ENCODE measurements at places on chromosomes 11 and 22.

DNA sequence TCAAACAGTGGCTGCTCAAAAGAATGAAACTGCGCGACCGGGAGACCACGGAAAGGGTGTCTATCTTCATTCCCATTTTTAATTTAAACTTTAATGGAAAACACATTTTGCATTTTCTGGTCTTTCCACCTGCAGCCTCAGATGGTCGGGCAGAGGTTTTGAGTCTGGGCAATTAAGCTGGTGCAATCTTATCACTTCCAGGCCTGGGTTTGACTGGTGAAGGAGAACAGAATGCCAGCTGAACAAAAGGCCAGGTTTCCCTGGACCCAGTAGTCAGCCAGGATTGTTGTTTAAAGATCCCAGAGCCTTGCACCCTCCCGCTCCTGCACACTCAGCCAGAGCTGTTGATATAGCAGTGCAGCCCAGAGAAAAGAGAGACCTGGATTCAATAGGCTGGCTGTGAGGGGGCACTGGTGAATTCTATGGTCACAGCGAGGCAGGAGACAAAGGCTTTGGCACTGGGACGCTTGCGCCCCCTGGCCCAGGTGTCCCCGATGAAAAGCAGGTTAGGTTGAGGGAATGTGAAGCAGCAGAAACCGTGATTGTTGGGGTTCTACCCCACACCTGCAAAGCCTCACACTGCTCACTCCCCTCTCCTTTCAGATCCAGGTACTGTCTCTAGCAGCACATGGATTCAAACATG lies 83.6 kb downstream of the FLI1 start:
- no peak for DNase-seq

DNA sequence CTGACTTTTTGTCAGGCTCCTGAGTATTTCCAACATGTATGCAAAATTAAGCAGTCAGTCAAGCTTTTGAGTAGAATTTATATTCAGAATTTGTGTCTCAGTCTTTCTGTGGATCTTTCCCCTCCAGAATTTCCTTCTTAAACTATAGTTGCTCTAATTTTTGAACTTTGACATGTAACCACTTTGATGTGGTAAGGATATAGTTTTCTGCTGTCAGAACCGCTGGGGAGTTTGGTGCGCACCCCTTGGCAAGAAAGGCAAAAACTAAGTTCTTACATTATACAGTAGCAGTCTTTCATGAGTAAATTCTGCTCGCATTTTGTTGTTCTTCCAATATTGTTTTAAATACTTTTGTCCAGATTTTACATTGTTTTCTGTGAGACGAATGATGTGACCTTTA lies 105.9 kb downstream of the TMEM135 start:
- no peak for DNase-seq

GRCh38 chr11:45684440-45684839 lies 19.0 kb upstream of the CHST1 start:
- DNase-seq: no peak

DNA sequence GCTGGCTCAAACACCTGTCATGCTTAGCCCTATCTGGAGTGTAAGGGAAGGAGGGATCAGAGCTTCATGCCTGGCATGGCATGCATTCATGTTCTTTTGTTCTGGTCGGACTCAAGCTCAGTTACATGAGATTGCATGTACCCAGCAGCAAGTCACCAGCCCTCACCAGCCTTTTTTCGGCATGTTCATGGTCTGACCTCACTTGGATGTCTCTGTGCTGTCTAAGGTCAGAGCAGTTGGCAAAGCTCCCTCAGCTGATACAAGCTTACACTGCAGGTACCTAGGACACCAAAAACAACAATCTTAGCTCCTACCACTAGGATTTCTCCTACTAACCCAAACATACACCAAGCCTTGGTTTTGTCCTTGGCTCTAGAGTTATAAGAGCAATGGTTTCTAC lies 152.6 kb downstream of the BARX2 start:
- no peak for DNase-seq

- DNase-seq: no peak
Observed at GRCh38 chr11:134343646-134344045, 11.9 kb downstream of the GLB1L2 start.

GRCh38 chr11:133476570-133477250 lies 55.6 kb downstream of the OPCML start:
- DNase-seq: no peak

All from stimulated activated CD4-positive, alpha-beta T cell treated with anti-CD3 and anti-CD28 coated beads, Interleukin-4, amount 100 ng/mL, for 48 hours (primary cell).